ENCODE measurements at places on chromosomes 5 and 9.

DNA sequence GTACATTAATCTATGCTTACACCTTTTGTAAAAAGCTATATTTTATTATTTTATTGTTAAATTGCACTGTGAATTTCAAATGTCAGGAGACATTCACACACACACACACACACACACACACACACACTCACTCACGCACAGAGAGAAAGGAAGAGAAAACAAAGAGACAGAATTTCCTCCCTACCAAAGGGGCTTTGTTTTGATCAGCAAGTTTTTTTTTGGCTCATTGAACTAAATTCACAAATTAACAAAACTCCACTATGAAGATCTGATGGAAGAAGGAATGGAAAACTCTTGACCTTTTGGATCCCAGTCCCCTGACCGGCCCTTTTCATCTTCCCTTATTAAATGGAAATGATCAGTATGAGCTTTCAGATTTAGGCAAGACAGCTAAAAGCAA is 161.2 kb downstream of the PDE4D start:
- no peak for DNase-seq

DNA sequence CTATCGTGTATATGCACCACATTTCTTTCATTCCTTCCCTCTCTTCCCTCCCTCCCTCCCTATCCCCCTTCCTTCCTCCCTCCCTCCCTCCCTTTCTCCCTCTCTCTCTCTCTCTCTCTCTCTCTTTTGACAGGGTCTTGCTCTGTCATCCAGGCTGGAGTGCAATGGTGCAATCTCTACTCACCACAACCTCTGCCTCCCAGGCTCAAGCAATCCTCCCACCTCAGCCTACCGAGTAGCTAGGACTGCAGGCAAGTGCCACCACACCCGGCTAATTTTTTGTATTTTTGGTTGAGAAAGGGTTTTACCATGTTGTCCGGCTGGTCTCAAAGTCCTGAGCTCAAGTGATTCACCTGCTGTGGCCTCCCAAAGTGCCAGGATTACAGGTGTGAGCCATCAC is 1.1 kb upstream of the ANKS6 start:
- DNase-seq, result no peak

- no peak for DNase-seq
Measured at GRCh38 chr5:85452322-85453025, 1067.8 kb upstream of the EDIL3 start.

GRCh38 chr9:34500623-34501267 is 22.0 kb downstream of the ENHO start:
- peak; percentile 77 for DNase-seq

DNA sequence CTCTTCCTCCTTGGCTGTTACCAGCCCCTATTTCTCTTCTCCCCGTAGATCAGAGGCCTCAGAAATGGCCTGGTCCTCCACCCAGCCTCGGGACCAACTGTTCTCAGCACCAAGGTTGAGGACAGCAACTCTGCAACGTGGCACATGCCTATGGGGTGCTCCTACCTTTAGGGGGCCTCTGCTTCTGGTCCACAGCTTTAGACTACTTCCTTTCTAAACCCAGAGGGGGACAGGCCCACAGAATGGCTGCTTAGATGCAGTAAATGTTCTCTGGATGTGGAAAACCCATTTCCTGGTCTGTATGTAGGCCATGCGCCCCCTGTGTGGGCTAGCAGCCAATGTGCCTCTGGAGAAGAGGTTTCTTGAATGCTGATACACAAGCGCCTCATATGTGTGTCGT is 68.4 kb downstream of the NRG2 start:
- DNase-seq, result no peak

DNA sequence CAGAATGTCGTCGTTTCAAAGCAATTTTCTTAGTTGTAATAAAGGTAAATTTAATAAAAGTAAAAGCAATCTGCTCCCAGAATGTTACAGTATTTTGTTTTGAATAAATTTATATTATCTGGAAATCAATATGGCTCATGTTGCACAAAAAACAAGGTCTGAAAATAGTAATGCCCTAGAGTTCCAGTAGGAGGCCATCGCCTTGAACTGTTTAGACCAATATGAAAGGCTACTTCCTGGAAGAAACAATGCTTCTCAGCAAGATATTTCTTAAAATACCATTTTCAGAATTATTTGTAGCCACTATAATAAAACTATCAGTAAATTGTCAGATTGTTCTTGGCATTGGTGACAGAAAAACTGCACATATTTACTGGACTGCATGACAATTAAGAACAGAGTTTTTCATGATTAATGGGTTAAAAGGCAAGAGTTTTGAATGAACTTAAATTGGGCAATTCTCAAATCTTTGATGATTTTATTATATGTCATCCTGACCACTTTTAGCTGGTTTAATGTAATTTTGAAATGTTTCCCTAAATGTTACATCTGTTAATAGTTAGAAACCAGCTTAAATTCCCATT is 153.2 kb downstream of the COMMD10 start:
- DNase-seq, result no peak

DNA sequence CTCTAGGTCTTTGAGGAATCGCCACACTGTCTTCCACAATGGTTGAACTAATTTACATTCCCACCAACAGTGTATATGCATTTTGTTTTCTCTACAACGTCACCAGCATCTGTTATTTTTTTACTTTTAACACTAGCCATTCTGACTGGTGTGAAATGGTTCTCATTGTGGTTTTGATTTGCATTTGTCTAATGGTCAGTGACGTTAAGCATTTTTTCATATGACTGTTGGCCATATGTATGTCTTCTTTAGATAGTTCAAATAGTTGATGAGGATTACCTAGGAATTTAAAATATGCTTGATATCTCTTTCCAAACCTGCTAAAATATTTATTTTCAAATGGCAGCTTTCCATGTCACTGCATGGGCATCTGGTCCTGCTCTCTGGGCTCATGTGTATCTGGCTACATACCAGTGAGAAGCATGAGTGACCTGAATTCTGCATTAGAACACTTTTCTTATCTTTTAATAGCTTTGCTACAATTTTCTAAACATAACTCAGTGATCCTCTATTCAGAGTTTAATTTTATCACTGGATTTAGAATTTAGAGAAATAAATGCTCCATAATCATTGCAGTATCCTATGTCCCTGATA is 95.8 kb upstream of the ADAMTS16 start:
- no peak for DNase-seq

DNA sequence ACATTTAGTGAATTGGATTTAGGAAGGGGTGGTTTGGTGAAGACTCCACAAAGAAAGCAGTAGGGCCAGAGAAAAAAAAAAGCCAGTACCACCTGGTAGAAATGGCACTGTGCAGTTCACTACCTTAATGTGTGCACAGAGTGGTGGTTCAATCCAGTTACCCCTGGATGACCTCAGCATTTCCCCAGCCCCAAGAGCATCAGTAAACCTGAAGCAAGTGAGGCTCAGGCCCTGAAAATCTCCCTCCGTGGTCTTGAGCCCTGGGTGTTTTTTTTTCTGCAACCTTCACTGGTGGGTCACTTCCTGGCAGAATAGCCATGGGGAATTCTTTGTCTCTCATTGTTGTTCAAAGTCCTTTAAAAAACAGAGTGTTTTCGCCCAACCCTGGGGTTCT is 202.9 kb downstream of the GADD45G start:
- no peak for DNase-seq

- DNase-seq, result peak; percentile 75
Measured at GRCh38 chr5:32076699-32077695, 97.1 kb downstream of the GOLPH3 start.

- no peak for DNase-seq
Measured at GRCh38 chr9:116464987-116465571, 222.0 kb upstream of the TRIM32 start.

DNA sequence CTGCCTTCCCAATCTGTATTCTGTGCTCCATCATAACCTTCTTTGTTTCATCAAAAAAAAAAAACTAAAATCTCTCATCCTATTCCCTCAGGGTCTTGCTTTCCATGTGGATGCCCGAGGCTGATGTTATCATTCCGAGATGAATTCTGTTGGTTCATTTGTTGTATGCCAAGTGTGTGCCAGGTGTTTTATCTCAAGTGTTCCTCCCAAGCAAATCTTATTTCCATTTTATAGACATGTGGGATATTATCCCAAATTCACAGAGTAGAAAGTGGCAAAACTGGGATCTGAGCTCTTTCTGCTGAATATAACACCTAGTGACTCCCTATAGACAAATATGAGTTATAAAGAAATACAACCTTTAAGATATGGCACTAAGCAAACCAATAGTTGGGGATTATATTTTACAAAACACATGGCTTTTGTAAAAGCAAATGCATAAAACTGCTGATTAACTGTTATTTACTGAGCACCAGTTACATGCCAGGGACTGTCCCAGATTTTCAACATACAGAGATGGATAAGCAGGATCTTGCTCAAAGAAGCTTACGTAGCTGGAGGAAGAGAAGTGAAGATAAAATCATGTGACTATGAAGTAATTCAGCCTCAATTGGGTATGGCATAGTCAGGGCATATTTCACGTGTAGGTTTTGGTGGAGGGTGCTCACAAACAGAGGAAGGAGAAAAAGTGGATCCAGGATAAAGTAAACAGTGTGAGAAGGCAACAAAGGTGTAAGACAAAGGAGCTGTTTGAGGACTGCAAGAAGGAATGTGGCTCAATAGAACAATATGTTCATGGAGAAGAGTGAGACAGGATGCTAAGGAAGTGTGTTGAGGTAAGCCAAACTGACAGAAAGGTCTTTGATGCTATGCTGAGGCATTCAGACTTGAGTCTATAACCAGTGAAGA is 143.3 kb upstream of the ADAMTSL1 start:
- DNase-seq, result no peak

DNA sequence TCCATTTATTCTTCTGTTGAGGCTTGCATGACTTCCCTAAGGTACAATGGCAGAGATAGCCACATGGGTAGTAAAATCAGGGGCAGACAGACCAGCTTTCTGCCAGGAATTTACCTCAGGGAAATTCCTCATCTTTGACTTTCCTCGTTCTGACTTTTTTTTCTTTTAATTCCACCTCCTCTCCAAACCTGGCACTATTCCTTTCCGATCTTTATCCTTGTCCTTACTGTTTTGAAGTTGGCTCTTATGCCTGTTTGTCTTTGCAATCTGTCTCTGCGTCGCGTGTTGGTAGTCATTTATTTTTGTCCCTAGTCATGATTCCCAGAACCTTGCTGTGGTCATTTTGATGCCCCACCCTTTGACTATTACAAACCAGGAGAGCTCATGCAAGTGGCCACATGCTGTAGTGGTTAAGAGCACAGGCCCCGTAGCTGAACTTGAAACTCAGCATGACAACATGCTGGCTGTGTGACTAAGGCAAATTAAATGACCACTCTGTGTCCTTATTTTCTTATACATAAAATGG is 19.0 kb downstream of the TMC1 start:
- DNase-seq, result no peak

DNA sequence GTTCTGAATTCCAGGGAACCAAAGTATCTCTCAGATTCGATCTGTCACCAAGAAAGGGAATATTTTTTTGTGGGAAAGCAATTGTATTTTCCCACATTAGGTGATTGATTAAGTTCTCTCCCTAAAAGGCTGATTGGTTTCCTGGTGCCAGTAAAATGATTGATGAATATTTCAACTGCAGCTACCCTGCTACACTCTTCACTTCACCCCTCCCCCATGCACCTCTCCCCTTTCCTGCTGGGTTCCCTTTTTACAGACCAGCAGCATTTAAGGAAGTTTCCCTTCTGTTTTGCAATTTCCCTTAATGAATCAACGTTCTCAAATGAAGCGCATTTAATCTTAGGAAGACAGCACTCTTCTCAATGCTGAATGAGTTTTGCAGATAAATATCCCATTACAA is 13.1 kb downstream of the NR6A1 start:
- no peak for DNase-seq

- no peak for DNase-seq
Measured at GRCh38 chr9:4317681-4318080, 17.8 kb upstream of the GLIS3 start.

DNA sequence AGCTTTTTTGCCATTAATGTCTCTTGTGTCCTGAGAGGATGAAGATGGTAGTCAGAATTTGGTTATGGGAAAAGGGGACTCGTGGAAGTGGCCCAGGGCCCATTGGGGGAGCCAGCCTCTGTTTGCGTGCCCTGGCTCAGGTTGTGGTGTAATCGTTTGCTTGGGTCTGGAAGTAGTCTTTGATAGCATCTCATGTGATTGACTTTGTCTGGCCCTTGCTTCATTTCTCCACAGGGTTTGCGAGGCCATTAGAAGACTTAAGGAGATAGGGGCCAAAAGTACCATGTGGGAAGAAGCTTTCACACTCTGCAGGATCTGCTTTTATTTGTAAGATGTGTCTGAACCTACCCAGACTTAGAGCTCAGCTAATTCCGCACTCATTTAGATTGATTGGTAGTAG is 114.5 kb downstream of the FGF1 start:
- no peak for DNase-seq

- DNase-seq, result no peak
Measured at GRCh38 chr5:36026706-36027465, 35.7 kb upstream of the UGT3A1 start.

- peak; percentile 18 for DNase-seq
Measured at GRCh38 chr9:123081824-123082223, 48.4 kb downstream of the GPR21 start.

GRCh38 chr5:10250806-10251276 is 761 bp downstream of the CCT5 start:
- DNase-seq, result no peak

Measured in midbrain (tissue), 1 donor.